ENCODE measurements at places on chromosomes 7 and 10.
A peak's percentile ranks its signal among the peaks of the same experiment; 100 is the strongest.

- DNase-seq = no peak
Measured at GRCh38 chr7:44973610-44974401, 5.0 kb downstream of the MYO1G start.

GRCh38 chr10:86064931-86065662, 301.5 kb downstream of the GRID1 start:
- DNase-seq = no peak

DNA sequence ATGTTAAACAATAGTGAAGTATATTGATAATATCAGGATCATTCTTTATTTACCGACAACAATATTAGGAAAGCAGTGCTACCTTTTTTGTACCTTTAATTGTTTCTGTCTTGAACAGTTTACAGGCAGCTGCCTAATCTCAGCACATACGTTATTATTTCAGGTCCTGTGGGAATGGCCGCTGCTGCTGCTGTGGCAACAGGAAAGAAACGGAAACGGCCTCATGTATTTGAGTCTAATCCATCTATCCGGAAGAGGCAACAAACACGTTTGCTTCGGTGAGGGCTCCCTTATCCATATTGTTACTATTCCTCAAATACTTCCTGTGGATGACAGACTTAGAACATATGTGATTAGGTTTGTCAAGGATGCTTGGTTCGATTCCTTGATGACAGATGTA, 59.7 kb downstream of the NRF1 start:
- no peak for DNase-seq

DNA sequence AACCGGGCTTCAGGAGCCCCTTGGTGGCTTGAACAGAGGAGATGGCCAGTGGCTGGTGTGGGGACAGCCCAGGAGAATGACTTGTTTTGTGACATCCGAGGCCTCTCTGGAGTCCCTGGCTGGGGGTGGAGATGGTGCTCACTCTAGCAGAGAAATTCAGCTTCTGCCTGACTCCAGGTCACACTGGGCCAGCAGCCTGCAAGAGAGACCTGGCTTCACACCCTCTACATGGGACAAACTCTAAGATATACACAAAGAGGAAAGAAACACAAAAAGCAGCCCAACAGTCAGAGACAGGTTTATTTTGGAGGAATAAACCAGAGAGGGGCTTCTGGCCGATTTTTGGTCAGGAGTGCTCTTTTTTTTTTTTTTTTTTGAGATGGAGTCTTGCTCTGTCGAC, 132.8 kb downstream of the ELFN1 start:
- no peak for DNase-seq

GRCh38 chr10:124998624-124999291, 56.8 kb downstream of the ZRANB1 start:
- DNase-seq = no peak

GRCh38 chr10:114458955-114459354, 54.7 kb upstream of the AFAP1L2 start:
- peak; percentile 9 for DNase-seq

- peak; percentile 80 for DNase-seq
Measured at GRCh38 chr10:101291331-101292193, 62.3 kb upstream of the LBX1 start.

DNA sequence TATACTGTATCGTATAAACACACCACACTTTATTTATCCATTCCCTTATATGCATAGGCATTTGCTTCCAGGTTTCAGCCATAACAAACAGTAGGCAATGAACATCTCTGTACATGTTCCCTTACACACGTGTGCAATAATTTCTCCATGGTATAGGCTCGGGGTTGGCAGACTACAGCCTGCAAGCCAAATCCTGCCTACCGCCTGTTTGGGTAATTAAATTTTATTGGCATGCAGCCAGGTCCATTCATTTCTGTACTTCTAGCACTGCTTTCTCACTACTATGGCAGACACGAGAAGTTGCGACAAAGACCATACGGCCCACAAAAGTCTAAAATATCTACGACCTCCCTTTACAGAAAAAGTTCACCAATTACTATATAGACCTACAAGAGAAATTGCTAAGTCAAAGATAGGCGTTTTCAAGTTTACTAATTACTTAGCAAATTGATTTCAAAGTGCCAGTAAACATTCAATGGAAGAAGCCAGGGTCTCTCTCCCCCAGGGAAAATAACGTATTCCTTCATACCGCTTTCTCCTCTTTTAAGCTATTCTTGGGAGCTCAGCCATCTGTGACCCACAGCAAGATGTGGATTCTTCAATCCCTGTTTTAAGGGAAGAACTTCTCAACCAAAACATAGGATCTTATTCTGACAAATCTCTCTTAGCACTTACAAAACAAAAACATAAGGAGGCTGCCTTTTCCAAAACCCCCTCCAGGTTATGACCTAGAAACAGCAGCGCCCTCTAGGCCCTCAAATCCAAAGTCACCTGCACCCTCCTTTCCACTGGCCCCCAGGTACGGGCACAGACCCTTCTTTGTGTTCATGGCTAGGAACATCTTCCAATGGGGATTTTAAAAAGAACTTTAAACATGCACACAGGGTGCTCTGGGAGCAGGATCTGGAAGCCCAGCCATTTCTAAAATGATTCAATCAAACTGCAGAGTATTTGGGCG, 100.5 kb downstream of the FGFR2 start:
- no peak for DNase-seq

GRCh38 chr10:92180399-92180798, 110.5 kb downstream of the CPEB3 start:
- DNase-seq = no peak

DNA sequence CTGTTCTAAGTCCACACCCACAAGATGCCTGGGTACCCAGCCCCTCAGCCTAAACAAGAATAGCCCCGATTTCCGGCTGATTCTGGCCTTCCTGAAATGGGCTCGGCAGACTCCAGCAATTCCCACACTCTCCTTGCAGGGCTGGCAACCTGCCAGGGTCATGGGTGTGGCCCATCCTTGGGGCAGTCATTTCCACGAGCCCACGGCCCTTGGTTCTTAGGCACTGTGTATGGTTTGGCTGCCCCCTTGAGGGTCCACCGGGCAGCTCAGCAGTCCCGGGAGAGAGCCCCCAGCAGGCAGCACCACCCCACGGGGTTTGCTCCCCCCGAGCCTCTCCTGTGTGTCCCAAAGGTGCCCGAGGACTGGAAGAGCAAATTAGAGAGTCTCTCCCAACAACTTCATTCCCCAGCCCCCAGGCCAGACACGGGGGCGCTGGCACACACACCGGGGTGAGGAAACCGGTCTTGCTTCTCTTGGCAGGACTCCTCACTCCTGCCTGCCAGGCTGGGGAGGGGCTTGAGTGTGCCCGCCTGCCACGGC, 142.2 kb downstream of the EMX2 start:
- no peak for DNase-seq

DNA sequence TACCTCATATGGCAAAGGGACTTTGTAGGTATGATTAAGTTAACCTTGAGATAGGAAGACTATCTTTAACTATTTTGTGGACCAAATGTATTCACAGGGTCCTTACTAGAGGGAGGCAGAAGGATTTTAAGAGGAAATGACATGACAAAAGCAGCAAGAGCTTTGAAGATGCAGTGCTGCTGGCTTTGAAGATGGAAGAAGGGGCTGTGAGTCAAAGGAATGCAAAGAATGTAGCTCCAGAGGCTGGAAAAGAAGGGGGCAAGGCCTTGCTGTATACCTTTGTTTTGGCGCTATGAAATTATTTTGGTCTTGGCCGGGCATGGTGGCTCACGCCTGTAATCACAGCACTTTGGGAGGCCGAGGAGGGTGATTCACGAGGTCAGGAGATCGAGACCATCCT, 3.2 kb upstream of the NRBF2 start:
- DNase-seq = no peak
